Purkinje cell (primary cell): ENCODE measurements at places on chromosomes 16 and 17. TPM values are rescaled to one million over a fixed set of nuclear protein-coding genes. Genes with fewer than 3 reads are reported as not detected.

Gene HOXB5
- not detected in 2 replicates for polyA plus RNA-seq

Gene CBX2
- not detected in 2 replicates for polyA plus RNA-seq

Gene GAN
- polyA plus RNA-seq = 6.4 and 6.8 TPM in 2 replicates

Gene TNP2
- polyA plus RNA-seq = not detected in 2 replicates

Gene XAF1
- polyA plus RNA-seq = not detected in 2 replicates

Gene LRRC46
- 6.0 TPM in 1 of 2 replicates, not detected in the other for polyA plus RNA-seq

Gene CDH8
- 20.0 and 20.9 TPM in 2 replicates for polyA plus RNA-seq

Gene GDPD3
- polyA plus RNA-seq = not detected in 2 replicates
